ENCODE measurements at places on chromosomes 13 and 19.

DNA sequence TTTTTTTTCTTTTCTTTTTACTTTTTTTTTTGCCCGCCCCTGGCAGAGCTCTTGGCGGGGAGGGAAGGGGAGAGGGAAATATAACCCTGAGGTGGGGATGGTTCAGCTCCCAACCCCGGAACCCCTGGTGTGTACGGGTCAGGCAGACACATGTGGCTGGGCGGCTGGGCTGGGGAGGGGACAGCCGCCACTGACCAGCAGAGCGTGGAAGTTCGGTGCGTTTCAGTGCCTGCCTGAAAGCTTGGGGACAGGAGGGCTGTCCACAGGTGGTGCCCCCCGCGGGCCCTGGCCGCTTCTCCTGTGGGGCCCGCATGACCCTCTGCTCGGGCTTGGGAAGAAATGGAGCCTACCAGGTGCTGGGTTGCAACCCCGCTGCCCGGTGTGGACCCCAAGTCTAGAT lies 5.2 kb upstream of the MYDGF start:
- DNase-seq = no peak

GRCh38 chr13:30971575-30971974 lies 39.1 kb downstream of the TEX26 start:
- no peak for DNase-seq

GRCh38 chr13:93577105-93577504 lies 350.5 kb downstream of the GPC6 start:
- no peak for DNase-seq

- peak; percentile 92 for DNase-seq
These were observed 5.8 kb downstream of the MLLT1 start for GRCh38 chr19:6273701-6274601.

GRCh38 chr13:97367016-97367822 lies 66.8 kb upstream of the RAP2A start:
- DNase-seq = no peak

GRCh38 chr19:16283210-16284061 lies 41.2 kb upstream of the KLF2 start:
- peak; percentile 91 for DNase-seq

- no peak for DNase-seq
These were observed 3.4 kb downstream of the FCAR start for GRCh38 chr19:54877471-54877870.

DNA sequence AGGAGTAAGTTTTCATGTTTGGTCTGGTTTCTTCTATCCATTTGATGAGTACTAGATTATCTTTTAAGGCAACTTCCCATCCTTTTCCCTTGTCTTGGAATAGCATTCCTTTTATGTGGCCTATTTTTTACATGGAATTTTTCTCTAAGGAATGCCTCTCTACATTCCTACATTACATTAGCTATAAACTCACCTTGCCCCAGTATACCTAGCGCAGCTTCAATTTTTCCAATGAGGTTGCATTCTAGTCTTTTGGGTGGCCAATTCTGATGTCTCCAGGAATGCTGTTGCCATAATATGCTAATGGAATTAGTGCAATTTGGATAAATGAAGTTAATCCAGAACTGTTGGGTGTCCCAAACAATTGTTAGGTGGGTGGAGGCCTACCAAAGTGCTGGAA lies 33.8 kb downstream of the KBTBD6 start:
- no peak for DNase-seq

DNA sequence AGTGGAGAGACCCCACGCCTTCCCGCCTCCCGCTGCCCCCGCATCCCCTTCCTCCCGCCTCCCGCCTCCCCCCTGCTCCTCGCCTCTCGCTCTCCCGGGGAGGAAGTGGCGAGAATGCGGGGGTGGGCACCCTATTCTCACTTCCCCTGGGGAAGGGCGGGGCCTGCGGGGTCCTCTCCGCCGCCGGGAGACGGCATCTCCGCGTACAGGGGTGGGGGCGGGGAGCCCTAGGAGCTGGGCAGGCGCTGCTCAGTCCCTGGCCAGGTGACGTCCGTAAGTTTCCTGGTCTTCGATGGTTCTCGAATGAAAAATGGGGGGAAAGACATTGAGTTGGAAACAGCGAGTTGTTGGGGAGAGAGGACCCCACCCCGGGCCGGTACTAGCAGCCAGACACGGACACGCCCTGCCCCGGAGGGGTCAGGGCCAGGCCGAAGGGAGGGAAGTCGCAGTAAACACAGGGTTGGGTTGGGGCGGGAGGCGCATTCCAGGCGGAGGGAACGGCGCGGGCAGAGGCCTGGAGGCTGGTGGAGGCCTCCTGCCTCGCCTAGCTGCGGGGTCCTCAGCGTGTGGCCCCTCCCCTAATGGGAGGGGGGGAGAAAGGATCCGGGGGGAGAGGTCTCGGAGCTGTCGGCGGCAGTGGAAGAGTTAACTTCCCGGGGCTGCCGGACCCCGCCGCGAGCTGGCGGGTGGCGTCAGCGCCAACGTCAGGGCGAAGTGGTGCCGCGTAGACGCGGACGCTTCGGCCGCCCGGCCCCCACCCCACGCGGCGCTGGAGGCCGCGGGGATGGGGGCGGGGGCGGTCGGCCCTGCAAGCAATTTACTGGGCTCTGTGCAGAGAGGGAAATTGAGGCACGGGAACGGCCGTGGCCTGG lies 10.4 kb upstream of the JUND start:
- DNase-seq = peak; percentile 90

GRCh38 chr13:112752711-112753541 lies 63.1 kb downstream of the ATP11A start:
- no peak for DNase-seq

GRCh38 chr13:40292108-40292507 lies 374.3 kb downstream of the FOXO1 start:
- DNase-seq = peak; percentile 33

DNA sequence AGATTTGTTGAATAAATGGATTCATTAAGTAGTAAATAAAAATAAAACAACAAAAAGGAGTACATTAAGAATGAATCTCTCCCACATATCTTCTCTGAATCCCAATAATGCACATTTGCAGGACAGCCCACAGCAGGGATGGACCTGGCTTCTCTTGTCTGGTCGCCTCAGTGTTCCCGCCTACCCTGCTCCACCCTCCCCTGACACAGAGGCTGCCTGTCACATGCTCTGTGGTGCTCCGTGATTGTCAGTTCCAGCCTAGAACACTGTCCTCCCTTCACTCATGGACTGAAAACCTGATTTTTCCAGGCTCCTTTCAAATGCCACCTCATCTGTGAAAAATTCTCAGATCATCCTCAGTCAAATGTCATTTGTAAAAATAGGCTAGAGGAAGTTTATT lies 94.5 kb upstream of the GPR12 start:
- no peak for DNase-seq

GRCh38 chr19:53646144-53646543 lies 14.3 kb downstream of the DPRX start:
- DNase-seq = no peak

GRCh38 chr19:30163663-30164062 lies 208.5 kb upstream of the ZNF536 start:
- DNase-seq = no peak

GRCh38 chr19:37007587-37008220 lies 70.5 kb upstream of the ZNF420 start:
- peak; percentile 84 for DNase-seq

DNA sequence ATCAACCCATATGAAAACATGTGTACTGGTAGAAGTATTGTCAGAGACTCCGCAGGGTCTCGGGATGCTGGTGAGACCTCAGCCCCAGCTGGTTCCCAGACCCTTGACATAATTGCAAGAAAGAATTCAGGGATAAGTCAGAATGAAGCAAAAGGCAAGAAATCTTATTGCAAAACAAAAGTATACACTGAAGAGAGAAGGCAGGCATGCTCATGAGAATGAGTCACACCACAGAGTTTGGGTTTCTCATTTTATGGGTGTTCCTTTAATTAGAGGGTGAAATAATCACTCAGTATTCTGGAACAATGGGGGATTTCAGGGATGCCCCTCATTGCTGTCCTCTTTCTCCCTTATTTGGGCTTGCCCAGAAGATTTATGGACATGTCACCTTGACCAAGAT lies 1423.8 kb upstream of the MIR17HG start:
- no peak for DNase-seq

DNA sequence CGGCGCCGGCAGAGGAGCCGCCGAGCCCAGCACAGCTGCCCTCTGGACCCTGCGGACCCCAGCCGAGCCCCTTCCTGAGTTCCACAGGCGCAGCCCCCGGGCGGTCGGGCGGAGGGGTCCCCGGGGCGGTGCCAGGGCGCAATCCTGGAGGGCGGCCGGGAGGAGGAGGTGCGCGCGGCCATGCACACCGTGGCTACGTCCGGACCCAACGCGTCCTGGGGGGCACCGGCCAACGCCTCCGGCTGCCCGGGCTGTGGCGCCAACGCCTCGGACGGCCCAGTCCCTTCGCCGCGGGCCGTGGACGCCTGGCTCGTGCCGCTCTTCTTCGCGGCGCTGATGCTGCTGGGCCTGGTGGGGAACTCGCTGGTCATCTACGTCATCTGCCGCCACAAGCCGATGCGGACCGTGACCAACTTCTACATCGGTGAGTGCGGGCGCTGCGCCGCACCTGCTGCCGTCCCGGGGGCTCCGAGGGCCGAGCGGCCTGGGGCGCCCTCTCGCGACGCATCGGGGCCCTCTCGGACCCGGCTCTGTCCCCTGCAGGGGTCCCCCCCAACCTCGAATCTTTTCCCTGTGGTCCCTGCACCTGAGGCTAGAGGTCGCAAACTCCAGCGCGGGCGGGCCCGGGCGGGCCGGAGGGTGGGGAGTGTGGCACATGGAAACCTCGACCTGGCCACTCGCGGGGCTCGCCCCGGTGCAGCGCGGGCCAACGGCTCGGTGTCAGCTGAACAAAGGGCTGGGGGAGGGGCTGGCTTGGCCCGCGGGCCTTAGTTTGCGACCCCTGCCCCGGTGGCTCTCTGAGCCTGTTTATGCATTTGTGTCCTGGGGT lies at the start of gene KISS1R:
Gene KISS1R, plus strand, starts transcription at position 11 of the 829 bp plus-strand sequence. Its CDS starts 170 bp downstream, at position 181.
- DNase-seq = no peak

- DNase-seq = no peak
These were observed 51.6 kb upstream of the UBL3 start for GRCh38 chr13:29901710-29902631.

- peak; percentile 99 for DNase-seq
These were observed 3.4 kb upstream of the EMP3 start for GRCh38 chr19:48321622-48322591.

- no peak for DNase-seq
These were observed 76.9 kb downstream of the SIPA1L3 start for GRCh38 chr19:37983916-37984315.

GRCh38 chr19:38707512-38708114 lies 36.7 kb downstream of the CAPN12 start:
- peak; percentile 88 for DNase-seq

DNA sequence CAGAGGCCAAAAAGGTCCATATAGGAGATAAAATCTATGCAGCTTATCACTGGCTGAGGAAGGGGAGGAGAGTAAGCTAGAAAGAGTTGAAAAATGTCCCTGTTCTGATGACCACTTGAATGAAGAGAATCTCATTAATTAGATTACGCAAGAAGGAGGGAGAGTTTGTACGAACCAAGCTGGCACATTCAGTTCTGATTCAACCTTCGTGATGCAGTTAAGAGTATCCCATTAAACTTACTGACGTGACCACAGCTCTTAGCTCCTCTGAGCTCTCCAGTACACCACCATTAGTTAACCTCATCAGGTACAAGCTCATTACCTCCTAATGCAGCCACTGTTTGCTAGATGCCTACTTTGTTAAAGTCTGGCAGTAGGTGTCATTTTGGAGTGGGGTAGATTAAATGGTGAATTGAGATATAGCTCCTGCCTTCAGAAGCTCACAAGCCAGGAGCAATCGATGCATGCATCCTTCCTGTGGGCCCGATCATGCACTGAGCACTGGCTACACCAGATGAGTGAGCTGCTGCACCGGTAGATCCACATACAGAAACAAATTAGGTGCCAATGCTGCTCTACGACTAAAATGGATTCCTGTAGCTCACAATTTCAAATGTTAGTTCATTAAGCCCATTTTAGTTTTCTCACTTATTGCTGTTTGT lies 458.3 kb downstream of the COG6 start:
- no peak for DNase-seq

- no peak for DNase-seq
These were observed 135.3 kb downstream of the ZIC5 start for GRCh38 chr13:99836291-99836690.

DNA sequence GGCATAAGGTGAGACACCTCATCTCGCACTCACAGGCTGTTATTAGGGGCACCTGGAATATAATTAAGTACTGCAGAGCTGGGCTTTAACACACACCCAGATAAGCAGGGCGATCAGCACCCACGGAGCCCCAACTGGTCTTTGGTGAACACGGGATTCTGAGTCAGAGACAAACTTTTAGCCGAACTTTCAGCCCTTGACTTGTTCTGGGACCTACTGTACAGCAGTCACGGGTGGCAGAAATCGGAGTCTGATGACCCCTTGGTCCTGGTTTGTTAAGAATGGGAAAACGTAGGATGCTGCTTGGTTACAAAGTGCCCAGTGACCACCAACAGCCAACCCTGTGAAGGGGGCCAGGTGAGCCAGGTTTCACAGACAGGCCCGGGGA lies 9.0 kb downstream of the SH3GL1 start:
- DNase-seq = no peak

DNA sequence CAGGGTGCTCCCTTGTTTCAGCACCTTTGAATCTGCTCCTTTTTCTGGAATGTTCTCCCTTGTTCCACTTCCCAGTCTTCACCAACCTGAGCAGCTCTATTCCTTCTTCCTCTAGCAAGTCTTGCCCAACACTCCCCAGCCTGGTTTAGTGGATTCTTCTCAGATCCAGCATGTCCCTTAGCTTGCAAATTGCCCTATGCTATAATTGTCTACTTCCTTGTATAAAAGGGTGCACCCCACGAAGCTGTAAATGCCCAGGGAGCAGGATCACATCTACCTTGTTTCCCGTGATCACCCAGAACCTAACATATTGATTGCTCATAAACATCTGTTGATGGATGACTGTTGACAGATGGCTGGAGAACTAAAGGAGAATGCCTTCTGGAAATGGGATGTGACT lies 93.2 kb upstream of the C1QTNF9B start:
- no peak for DNase-seq

GRCh38 chr19:11848594-11849469 lies at the start of gene ZNF439:
TSS of gene ZNF439 (plus strand) at chr19:11848726. CDS start at chr19:11848868, 142 bp downstream.
- peak; percentile 95 for DNase-seq

DNA sequence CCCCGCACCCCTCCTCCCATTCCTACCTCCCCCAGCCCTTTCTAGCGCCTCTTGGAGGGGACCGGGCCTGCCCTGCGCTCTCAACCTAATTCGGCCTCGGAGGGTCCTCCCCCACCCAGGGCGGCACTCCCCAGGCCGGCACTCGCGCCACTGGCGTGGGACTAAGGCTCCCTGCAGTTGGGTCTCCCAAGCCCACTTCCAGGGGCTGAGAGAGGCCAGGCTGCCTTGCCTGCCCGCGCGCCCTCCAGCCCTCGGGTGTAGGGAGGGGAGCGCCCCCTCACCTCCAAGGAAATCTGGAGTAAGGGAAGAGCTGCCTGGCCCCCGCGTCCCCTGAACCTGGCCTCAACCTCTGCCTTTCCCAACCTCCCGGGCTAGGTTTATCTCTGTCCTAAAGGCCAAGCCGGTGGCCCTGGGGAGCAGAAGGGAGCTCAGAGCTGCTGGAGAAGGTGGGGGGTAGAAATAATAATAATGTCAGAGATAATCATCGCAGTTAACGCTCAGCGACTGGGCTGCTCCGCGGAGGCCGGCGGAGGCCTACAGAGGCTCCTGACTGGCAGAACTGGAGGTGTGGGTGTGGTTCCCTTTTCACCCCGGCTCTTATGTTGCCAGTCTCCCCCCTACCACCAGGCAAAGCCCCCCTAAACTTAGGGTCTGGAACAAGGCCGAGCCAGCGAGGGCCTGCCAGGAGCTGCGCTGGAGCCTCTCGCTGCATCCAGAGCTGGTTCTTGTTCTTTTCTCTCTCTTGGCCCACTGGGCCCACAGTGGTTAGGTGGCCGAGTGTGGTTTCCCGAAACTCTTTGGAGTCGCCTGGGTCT lies 9.6 kb downstream of the ZIC2 start:
- no peak for DNase-seq
